CD4-positive, alpha-beta T cell treated with Interleukin-15 for 4 hours (primary cell): ENCODE measurements at places on chromosomes 4 and X.

DNA sequence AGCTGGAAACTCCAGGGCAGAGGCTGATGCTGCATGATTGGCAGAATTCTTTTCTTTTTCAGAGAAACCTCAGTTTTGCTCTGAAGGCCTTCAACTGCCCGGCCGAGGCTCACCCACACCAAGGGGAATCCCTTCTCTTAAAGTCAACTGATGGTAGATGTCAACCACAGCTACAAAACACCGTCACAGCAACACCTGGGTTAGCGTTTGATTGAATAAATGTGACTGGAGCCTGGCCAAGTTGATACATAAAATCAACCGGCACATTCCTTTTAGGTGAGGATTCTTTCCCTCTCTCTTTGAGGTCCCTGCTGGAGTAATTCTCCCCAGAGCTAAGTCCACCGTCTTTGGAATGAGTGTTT, 15.2 kb upstream of the KIAA0232 start:
- DNase-seq: no peak

- DNase-seq: no peak
Measured at GRCh38 chr4:98612318-98613250, 45.8 kb downstream of the TSPAN5 start.

DNA sequence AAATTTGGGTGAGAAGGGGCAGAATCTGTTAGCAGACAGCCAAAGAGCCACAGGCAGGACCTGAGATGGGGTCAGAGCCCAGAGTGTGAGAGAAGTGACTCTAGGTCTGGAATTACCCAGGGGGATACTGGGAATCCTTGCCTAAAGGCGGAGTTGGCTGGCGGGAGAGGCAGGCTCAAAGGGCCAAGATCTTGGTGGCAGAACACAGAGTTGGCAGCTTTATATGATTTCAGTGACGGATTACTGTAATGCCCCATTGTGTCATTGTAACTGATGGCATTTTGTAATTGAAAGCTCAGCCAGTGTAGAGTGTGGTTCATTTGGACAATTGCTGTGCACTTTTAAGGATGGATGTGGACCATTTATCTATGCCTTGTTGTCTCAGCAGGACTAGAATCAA, 77.3 kb downstream of the SMIM20 start:
- DNase-seq: no peak

- no peak for DNase-seq
Measured at GRCh38 chr4:155603360-155603891, 63.2 kb upstream of the GUCY1A1 start.

DNA sequence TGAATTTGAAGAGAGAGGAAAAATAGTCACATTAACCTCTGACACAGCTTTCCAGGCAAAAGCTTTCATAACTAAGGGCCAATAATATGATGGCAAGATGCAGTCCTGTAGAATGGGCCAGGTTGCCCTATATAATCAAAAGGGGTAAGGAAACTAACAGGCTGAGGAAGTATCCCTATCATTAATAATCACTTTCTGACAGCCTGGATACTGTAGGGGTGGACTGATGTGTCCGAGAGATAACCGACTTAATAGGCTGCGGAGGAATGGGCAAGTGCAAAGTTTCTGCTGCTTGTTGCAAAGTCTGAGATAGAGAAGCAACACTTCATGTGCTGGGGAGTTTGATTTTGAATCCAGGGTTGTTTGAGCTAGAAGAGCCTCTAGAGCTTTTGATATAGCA, 94.8 kb downstream of the DNAAF6 start:
- no peak for DNase-seq

GRCh38 chrX:143634309-143634662, 1.6 kb downstream of the SLITRK4 start:
- DNase-seq: no peak

GRCh38 chrX:153635788-153636668, 11.0 kb upstream of the DUSP9 start:
- DNase-seq: peak; percentile 9

- DNase-seq: no peak
Measured at GRCh38 chr4:21806991-21807390, 141.6 kb downstream of the KCNIP4 start.
